ENCODE measurements at places on chromosomes 7 and 10.

GRCh38 chr10:124676416-124677062, 67.6 kb downstream of the FAM53B start:
- no peak for DNase-seq

GRCh38 chr10:119375574-119376272, 166.8 kb downstream of the RGS10 start:
- DNase-seq, result no peak

DNA sequence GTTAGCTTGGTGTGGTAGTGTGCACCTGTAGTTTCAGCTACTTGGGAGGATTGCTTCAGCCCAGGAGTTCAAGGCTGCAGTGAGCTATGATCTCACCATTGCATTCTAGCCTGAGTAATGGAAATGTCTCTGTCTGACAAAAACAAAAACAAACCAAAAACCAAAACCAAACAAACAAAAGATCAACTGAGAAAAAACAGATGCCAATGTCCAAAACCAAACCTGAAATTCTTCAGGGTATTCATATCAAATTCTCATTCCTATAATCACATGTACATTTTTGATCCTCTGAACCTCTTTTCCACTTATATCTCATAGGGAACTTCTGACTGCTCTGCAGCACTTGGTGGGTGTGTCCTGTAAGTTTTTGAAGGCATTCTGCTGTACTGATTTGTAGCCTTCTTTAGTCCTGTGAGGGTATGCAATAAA, 87.0 kb downstream of the CDK6 start:
- DNase-seq, result no peak

DNA sequence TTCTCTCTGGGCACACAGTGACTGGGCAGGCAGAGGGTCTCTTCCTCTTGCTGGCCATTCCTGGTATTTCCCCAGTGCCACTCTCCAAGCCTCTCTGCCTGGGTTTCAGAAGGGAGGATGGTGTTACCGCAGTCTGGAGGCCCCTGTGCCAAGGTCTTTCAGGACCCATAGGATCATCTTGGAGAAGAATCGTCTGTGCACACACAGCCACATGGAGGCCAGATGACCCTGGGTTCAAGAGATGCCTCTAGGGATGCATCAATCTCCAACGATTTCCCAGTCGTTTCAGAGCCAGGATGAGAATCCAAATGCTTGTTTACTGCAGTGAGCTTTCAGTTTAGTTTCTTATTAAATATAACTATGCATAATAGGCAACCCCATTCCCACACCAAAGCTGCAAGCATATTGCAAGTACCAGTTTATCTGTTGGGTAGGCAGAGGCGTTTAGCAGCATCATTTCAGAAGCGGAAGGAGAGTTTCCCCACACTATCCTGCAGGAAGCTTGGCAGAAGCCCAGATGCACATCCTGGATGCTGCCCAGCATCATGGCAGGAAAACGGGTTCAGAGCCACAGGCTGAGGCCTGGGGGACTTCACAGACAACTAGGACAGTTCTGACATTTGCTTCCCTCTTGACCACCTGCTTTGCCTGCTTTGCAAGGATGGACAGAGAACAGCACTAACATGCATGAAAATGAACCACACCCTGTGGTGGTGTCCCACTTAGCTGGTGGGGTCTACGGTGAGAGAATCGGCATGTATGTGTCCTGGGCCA, 134.7 kb upstream of the FAM20C start:
- DNase-seq, result no peak

- no peak for DNase-seq
Observed at GRCh38 chr7:8425223-8425622, 8.2 kb upstream of the NXPH1 start.

DNA sequence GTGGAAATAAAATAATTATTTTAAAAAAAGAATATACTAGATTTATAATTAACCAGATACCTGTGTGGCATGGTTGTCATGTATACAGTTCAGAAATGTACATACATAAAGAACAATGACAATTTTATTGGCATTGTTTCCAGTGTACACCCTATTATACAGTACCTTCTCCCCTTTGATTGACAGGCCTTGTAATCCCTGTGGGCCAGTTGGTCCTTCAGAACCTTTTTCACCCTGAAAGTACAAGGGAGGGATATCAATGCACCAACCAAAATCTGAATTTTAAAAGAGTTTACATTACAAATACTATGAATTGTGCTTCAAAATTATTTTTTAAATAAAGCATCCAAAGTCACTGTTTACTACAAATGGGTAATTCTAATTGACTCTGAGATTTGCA, 61.2 kb downstream of the COL28A1 start:
- no peak for DNase-seq

DNA sequence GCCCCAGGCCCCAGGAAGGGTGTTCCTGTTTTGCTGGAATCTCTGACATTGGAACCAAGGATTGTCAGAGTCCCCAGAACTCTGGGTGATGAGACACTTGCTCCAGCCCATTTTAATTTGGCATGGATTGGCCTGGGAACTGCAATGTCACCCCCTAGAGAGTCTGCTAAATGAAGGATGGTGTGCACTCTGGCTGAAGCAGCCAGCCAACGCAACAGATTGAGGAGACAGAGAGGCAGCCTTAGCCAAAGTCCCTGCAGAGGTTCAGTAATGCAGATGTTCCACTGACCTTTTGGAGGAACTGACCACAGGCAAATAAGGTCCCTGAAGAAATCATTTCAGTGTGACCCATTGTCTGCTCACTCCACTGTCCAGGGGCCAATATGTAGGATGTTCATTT, 13.4 kb downstream of the LRRC18 start:
- no peak for DNase-seq

- peak; percentile 11 for DNase-seq
Observed at GRCh38 chr7:138738551-138739335, 37.6 kb upstream of the SVOPL start.

DNA sequence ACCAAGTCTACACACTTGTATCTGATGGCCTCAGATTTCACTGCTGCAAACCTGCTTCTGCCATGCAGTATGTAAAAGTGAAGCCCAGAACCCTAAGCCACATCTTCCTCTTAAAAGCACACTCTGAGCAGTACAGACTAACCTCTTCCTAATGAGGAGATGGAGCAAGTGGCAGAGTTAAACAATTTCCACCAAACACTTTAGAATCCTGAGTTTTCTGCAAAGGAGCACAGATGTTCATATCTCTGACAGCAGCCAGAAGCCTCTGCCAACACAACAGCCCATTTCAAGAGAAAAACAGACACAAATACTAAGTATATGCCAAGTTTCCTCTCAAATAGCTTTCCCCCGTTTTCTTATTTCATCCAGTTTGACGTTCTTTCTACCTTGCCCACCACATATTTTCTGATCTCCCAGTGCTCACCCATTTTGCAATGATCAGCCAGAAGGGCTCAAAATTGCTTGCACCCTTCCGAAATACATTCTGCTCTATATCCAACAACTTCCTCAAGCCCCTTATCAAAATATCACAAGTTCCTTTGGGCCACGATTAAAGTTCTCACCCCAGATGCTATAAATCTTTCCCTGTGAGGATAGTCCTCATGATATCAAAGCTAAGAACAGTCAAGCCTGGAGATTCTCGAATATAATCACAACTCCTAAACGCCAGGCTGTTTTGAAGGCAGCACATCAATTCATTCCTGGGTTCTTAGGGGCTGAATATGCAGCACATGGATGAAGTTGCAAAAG, 27.5 kb downstream of the ELMO1 start:
- DNase-seq, result no peak
